ENCODE measurements at places on chromosomes 12 and 14. TPM values are rescaled to one million over a fixed set of nuclear protein-coding genes. Genes with fewer than 3 reads are reported as not detected.

Gene SOAT2
- total RNA-seq = not detected

Gene SYT1
- total RNA-seq = 0.14 TPM

Gene SPIC
- total RNA-seq = not detected

Gene TAS2R31
- total RNA-seq = 5.6 TPM

Gene CABP1
- not detected for total RNA-seq

Gene KRT1
- not detected for total RNA-seq

Gene ABCC9
- total RNA-seq = 0.34 TPM

Gene KRT77
- total RNA-seq = not detected

Gene NAP1L1
- total RNA-seq = 210 TPM

Gene AHSA1
- total RNA-seq = 129 TPM

Gene OR6S1
- not detected for total RNA-seq

Gene CLEC4D
- not detected for total RNA-seq

Gene BATF
- 9.6 TPM for total RNA-seq

Gene DTD2
- 45.5 TPM for total RNA-seq

Gene TAS2R20
- total RNA-seq = 0.34 TPM

Gene BBOF1
- total RNA-seq = 1.7 TPM

Gene DHRS7
- total RNA-seq = 182 TPM

Gene SLC16A7
- total RNA-seq = 4.4 TPM

Gene SELPLG
- total RNA-seq = under 0.01 TPM

Gene PLEKHG7
- not detected for total RNA-seq

Gene TTC9
- 5.8 TPM for total RNA-seq

Gene CD4
- total RNA-seq = 0.21 TPM

Gene LRP6
- 36.3 TPM for total RNA-seq

Gene FAM181A
- total RNA-seq = not detected

Gene PSMA6
- 140 TPM for total RNA-seq

Gene JDP2
- 47.5 TPM for total RNA-seq

Gene NOS1
- total RNA-seq = under 0.01 TPM

Gene TSPAN11
- total RNA-seq = 0.07 TPM

Gene HOXC11
- not detected for total RNA-seq

Gene TRIM9
- 0.64 TPM for total RNA-seq

Gene SCARB1
- total RNA-seq = 9.9 TPM

Gene TULP3
- total RNA-seq = 29.4 TPM

Gene CFAP54
- under 0.01 TPM for total RNA-seq

Gene SMCO2
- 4.1 TPM for total RNA-seq

Gene KRT7
- total RNA-seq = 655 TPM

Gene SLC22A17
- 4.9 TPM for total RNA-seq

Gene RPL10L
- not detected for total RNA-seq

All from nasal cavity respiratory epithelium epithelial cell of viscerocranial mucosa (primary cell).